ENCODE measurements at places on chromosomes 7 and 10.

DNA sequence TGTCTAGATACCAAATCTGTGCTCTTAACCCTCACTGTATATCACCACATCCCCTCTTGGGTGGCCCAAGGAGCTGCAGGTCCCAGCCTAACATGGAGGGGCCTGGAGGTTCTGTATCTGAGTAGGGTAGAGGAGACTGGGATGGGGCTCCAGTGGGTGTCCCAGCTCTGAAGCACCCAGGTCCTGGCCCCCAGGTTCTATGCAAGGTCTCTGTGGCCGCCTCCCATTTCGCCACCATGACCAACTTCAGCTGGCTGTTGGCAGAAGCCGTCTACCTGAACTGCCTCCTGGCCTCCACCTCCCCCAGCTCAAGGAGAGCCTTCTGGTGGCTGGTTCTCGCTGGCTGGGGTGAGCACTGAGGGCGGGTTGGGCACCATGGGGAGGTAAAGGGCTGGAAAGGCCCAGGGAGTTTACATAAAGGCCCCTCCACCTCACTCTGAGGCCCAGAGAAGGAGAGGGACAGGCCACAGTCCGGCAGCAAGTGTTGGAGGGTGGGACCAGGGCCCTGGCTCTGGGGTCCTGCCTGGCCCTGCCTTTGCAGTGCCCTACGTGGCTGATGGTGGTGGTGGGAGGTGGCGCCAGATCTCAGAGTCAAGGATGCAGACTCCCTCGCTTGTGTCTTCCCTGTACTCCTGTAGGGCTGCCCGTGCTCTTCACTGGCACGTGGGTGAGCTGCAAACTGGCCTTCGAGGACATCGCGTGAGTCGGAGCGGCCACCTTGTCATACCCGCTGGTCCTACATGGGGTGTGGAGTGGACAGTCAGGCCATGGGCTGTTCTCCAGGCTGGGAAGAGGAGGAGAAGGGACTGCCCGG is 10.2 kb downstream of the GHRHR start:
- H3K4me3 ChIP-seq = no peak overlapping the region
- no peaks in the 10 kb centered on the region for H3K27me3 ChIP-seq
- H3K27ac ChIP-seq = no peak overlapping the region
- H3K4me1 ChIP-seq = no peaks in the 10 kb centered on the region
- DNase-seq = peak; percentile 74
- no peaks in the 10 kb centered on the region for H3K36me3 ChIP-seq

GRCh38 chr10:45417746-45418145 is 43.7 kb downstream of the ALOX5 start:
- H3K36me3 ChIP-seq = no peaks in the 10 kb centered on the region
- peak overlapping the region; percentile 86 for H3K27ac ChIP-seq
- DNase-seq = no peak
- peaks cover 40% of the 10 kb centered on the region for H3K4me1 ChIP-seq
- no peak overlapping the region for H3K4me3 ChIP-seq

GRCh38 chr10:47383261-47384147 is 589 bp downstream of the ZNF488 start:
- DNase-seq = peak; percentile 42
- no peak overlapping the region for H3K27ac ChIP-seq
- H3K4me3 ChIP-seq = peak overlapping the region; percentile 79
- no peaks in the 10 kb centered on the region for H3K36me3 ChIP-seq
- H3K27me3 ChIP-seq = no peaks in the 10 kb centered on the region
- peaks cover 6% of the 10 kb centered on the region for H3K4me1 ChIP-seq

- H3K36me3 ChIP-seq = no peaks in the 10 kb centered on the region
- DNase-seq = no peak
- H3K27me3 ChIP-seq = no peaks in the 10 kb centered on the region
These were observed 186.5 kb downstream of the ADK start for GRCh38 chr10:74337330-74338016.

- H3K36me3 ChIP-seq = peaks cover 25% of the 10 kb centered on the region
- H3K27ac ChIP-seq = no peak overlapping the region
- no peaks in the 10 kb centered on the region for H3K27me3 ChIP-seq
These were observed 42.3 kb downstream of the BZW2 start for GRCh38 chr7:16688249-16688648.

- no peak overlapping the region for H3K4me3 ChIP-seq
- H3K36me3 ChIP-seq = no peaks in the 10 kb centered on the region
- no peak for DNase-seq
- peaks cover 52% of the 10 kb centered on the region for H3K4me1 ChIP-seq
These were observed 16.9 kb downstream of the CAMK2G start for GRCh38 chr10:73857446-73857845.

DNA sequence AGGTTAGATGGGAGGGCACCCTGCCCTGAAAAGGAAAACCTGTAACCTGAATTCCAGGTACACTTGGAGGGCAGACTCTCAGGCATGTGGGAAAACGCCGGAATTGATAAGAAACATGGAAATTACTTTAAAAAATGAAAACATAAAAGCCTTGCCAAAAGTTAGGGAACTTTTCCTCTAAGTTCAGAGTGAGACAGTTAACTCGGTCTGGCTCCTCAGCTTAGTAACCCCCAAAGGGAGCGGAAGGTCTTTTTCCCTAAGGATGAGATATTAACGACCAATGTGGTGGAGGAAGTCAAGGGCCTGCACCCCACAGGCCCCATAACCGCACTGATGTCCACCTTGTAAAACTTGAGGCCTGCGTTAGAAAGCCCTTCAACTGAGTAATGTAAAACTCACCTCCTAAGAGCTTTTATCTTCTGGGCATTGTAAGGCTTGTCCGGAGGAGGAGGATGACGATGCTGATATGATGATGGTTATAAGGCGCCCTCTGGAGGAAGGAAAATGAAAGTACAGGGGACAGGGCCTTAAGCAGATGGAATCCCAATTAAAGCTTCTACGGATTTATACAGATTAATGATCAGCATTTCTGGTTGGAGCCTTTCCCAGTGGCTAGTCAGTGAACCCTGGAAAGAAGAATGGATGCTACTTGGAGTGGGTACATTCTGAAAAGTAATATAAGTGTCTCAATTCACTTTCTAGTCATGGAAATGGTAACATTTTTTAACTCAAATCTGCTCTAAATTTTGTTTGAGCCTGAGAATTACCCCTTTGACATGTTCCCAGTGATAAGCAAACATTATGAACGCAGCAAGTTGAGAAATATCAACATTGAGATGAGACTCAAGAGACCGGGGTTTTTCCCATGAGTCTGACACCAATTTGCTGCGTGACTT is 694 bp downstream of the COL1A2 start:
- no peak for DNase-seq
- H3K36me3 ChIP-seq = no peaks in the 10 kb centered on the region
- H3K4me3 ChIP-seq = peak overlapping the region; percentile 67
- peaks cover 25% of the 10 kb centered on the region for H3K4me1 ChIP-seq
- H3K27me3 ChIP-seq = no peaks in the 10 kb centered on the region

Data from vagina (tissue), 2 donors.